Stimulated activated CD8-positive, alpha-beta memory T cell treated with anti-CD3 and anti-CD28 coated beads, Interleukin-7, amount 100 ng/mL, for 1 hour (primary cell): ENCODE measurements at places on chromosomes 3 and 15.

DNA sequence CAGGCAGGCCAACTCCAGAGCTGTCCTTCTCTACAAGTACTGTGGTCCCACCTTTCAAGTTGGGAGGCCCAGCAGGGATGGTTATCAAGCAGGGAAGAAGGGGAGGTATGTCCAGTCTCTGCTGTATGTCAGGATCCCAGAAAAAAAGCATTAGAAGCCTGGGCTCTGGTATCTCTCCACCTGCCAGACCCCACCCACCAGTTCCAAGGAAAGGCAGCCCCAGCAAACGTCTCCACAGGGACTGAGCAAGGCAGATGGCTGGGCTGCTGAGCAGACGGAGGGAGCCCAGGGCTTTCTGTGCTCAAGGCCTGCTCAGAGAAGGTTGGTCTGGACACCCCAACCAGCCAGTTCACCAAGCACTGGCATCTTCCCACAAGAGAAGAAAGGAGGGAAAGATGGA, 287.8 kb downstream of the XXYLT1 start:
- DNase-seq = no peak

GRCh38 chr3:59401924-59402323, 352.1 kb upstream of the CFAP20DC start:
- DNase-seq = no peak

DNA sequence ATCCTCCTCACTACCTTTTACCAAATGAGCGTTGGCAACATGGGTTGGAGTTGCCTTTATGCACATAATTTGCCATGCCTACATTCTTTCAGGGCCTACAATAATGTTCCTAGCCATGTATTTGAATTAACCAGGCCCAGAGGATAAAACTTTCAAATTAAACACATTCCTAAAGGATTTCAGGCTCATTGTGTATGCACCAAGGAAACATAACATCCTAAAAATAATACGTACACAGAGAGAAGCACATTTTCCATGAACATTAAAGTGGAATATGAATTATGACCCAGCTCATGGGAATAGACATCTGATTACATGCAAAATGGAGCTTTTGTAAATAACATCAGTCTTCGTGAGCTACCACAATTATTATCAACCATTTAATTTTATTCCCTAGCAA, 203.3 kb downstream of the RORA start:
- DNase-seq = no peak

DNA sequence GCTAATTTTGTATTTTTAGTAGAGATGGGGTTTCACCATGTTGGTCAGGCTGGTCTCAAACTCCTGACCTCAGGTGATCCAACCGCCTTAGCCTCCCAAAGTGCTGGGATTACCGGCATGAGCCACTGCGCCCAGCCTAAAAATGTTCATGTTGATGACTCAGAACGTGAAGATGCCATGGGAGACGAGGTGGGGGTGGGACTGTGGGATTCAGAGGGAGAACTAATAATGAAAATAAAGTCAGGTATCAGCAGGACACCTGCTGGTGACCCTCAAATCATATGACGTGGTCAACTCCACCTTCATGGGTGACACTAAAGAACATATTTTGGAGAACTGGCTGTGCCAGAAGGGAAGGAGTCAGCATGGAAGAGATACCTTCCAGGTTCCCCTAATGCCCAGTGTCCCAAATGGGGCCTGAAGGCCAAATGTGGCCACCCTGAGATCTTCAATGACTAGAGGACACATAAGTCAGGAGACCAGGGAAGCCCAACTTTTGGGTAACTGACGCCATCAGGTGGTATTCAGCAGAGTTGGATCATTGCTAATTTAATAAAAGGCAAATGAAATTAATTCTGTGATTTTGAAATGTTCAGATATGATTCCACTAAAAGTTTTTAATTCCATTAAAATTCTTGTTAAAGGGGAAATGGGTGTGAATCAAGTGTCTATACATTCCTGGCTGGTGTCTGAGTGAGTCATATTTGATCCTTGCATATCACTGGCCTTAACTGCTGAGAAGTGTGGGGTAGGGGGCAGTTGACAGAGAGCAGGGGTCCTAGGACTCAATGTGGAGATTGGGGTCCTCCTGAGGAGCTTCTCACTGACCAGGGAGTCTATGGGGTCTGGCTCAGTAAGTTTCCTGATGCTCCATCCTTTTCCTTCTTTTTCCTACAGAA, 88.6 kb upstream of the GSK3B start:
- no peak for DNase-seq

DNA sequence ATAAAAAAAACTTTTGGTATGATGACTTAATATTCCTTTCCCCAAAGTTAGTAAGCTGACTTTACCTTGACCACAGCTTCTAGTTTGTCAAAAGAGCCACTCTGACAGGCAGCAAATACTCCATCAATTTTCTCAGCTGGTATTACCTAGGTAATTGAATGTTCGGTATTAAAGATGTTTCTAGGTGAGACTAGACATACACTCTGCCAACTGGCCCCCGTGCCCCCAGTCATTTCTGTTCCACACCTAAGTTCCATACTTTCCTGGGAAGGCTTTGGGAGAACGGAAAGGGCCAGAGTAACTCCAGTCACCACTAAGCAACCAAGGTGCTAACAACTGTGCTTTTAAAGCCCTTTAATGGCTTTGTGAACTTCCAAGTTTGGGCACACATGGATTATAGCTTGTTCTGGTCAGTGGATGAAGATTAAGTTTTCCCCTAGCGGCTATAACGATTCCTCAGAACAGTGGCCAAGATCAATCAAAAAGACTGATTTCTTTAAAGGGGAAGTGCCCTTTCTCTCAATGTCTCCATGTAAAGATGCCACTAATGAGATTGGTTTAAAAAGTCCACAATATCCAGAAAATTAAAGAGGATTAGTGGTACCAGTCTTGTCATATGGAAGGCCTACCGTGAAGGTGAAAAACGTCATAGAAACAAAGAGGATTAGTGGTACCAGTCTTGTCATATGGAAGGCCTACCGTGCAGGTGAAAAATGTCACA, 7.0 kb downstream of the EIF4A2 start:
- DNase-seq = no peak

- DNase-seq = no peak
Measured at GRCh38 chr3:117788061-117788460, 1078.5 kb downstream of the TUSC7 start.
